ENCODE measurements at places on chromosomes 12 and 14.

GRCh38 chr14:104895786-104896661, 28.7 kb upstream of the PLD4 start:
- DNase-seq, result peak; percentile 84

- no peak for DNase-seq
Measured at GRCh38 chr12:28130625-28131598, 59.3 kb upstream of the CCDC91 start.

- DNase-seq, result no peak
Measured at GRCh38 chr14:77580964-77581505, 35.4 kb downstream of the SPTLC2 start.

DNA sequence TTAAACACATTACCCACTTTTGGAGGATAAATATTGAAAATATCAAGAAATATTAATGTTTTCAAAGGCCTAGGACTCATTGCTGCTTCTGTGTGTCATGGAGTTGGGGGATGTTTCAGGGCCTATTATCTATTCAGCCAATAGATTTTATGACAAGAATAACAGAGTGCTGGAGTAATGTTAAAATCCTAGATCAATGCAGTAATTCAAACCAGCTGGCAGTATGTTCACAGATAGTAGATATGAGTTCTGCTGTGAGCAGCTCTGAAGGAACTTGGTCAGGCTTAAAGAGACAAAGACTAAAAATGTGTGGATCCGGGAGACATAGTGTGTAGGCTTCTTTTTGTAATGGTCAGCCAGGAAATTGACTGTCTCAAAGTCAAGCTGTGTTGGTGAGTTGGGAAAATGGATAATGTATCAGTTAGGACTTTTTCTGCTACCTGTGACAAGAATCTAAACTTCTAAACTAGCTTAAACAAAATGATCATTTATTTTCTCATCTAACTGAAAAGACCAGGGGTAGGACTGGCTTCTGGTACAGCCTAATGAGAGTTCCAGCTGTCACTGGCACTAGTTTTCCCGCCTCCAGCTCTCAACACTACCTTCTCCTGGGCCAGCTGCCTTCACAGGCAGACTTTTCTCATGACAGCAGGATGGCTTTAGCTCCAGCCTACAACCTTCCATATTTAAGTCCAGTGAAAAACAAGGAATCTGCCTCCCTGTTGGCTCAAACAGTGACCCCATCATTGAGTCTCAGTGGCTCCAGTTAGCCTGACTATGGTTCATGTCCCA, 16.3 kb upstream of the POLR3B start:
- no peak for DNase-seq

- DNase-seq, result no peak
Measured at GRCh38 chr12:20731274-20731673, 36.1 kb downstream of the SLCO1C1 start.

DNA sequence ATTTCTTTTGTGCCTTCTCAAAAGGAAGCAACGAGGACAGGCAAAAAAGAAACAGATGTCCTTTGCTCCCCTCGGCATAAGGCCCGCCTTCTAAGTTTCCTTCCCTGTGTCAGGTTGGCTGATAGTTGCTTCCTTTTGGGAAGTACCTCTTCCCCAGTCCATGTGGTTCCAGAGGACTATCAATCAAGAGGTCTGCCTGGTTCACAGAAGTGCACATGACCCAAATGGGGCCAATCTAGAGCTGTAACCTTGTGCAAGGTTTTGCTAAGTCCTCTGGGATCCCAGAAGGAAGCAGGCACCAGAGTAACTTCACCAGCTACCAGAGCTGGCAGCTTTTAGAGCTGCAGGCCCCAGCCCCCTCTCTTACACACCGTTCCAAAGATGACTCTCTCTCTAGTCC, 42.6 kb downstream of the TMEM63C start:
- no peak for DNase-seq

GRCh38 chr12:111260732-111261131, 108.2 kb downstream of the PHETA1 start:
- DNase-seq, result no peak

- no peak for DNase-seq
Measured at GRCh38 chr12:79327465-79327864, 363.3 kb downstream of the PAWR start.

DNA sequence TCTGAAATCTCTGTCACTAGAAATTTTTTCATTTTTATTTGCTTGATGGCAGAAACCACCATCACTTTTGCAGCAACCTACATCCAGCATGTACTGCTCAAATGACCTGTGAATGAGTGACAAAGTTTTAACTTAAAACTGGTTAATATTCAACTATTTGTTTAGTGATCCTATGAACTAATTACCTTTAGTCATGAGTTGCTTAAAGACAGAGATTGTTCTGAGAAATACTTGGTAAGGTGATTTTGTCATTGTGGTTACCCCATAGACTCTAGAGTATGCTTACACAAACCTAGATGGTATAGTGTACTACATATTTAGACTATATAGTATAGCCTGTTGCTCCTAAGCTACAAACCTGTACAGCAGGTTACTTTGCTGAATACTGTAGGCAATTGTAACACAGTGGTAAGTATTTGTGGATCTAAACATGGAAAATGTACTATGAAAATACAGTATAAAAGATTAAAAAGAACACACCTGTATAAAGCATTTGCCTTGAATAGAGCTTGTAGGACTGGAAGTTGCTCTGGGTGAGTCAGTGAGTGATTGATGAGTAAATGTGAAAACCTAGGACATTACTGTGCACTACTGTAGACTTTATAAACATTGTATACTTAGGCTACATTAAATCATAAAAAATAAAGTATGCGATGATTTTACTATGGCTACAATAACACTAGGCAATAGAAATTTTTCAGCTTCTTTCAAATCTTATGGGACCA, 256.6 kb upstream of the PPFIA2 start:
- no peak for DNase-seq

DNA sequence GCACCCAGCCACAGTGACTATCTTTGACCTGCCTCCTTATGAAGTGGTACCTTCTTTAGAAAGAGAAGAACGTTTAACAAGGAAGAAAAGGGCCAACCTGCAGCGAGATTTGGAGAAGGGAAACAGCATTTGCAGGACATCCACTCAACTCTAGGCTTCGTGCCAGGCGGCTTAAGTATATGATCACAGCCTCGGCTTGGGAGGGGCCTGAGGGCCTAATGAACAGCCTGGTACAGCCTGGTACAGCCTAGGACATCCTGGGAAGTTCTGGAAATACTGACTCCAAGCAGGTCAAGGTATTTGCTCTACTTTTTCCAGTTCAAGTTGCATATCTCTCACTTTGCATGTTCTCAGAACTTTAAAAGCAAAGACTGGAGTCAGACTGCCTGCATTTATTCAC, 16.1 kb downstream of the HCAR2 start:
- no peak for DNase-seq

- DNase-seq, result no peak
Measured at GRCh38 chr14:74611650-74612349, at the start of gene LTBP2. TSS of gene LTBP2 (minus strand) at chr14:74612237. CDS start at chr14:74611944, 293 bp downstream.

GRCh38 chr12:14403711-14404196, 38.3 kb downstream of the ATF7IP start:
- no peak for DNase-seq

DNA sequence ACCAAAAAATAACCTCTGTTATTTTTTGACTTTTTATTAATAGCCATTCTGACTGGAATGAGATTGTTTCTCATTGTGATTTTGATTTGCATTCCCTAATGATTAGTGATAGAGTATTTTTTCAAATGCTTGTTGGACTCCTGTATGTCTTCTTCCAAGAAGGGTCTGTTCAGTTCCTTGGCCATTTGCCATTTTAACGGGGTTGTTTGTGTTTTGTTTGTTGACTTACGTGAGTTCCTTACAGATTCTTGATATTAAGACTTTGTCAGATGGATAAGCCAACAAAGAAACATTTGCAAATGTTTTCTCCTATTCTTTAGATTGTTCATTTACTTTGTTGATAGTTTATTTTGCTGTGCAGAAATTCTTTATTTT, 651.6 kb upstream of the LRFN5 start:
- DNase-seq, result no peak

DNA sequence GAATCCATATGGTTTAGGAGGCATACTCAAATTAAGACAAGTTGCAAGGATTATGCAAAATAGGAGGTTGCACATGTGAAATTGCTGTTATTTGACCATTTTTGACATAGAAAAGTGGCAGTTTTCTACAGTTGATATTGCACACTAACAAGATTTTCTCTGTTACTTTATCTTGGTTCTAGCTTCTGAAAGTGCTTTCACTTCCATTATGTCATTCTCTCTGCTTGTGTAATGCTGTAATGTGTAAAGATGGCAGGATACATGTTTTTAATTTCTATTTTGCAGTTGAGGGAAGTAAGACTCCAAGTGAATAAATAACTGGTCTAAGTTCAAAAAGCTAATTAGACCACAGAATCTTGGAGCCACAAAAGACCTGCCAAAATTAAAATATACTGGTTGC, 60.6 kb downstream of the MYRFL start:
- no peak for DNase-seq

- no peak for DNase-seq
Measured at GRCh38 chr12:121455766-121456420, 56.0 kb downstream of the RNF34 start.

GRCh38 chr12:40262657-40263056, 37.9 kb downstream of the LRRK2 start:
- DNase-seq, result no peak

GRCh38 chr12:128009108-128009507, 257.9 kb upstream of the TMEM132C start:
- DNase-seq, result no peak

GRCh38 chr12:47065546-47065945, 13.9 kb upstream of the PCED1B start:
- DNase-seq, result no peak

- DNase-seq, result no peak
Measured at GRCh38 chr12:6039894-6040601, 84.4 kb downstream of the VWF start.

GRCh38 chr12:29149691-29150281, 708 bp downstream of the FAR2 start:
- no peak for DNase-seq

- no peak for DNase-seq
Measured at GRCh38 chr12:109493090-109493489, 15.7 kb downstream of the UBE3B start.

- no peak for DNase-seq
Measured at GRCh38 chr14:94876306-94876705, 106.4 kb upstream of the GSC start.

- DNase-seq, result no peak
Measured at GRCh38 chr14:90132821-90133570, 71.2 kb downstream of the KCNK13 start.

DNA sequence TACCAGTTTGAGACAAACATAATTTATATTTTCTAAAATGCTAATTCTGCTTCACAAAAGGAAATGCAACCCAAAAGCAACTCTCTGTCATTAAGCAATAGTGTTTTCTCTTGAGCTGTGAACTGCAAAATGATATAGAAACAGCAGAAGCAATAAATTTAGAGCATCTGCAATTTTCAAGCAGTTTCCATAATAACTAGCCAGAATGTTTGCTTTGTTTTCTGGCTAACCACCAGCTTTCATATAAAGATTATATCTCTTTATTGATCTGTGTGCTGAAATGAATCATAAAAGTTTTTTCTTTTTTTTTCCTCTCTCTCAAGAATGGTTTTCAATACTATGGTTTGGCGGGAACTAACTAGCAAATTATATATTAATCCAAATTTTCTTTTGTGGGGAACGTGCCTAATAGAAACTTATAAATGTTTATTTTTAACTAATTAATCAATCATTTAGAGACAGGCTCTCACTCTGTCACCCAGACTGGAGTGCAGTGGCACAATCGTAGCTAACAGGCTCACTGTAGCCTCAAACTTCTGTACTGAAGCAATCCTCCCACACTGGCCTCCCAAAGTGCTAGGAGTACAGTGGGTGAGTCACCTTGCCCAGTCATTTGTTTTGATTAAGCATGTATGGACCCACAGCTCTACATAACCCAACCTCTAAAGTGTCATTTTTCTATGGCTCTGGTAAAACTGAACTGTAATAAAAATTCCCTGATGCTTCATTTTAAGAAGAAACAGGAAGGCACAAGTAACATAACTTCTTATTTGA, 830.1 kb upstream of the MGAT4C start:
- no peak for DNase-seq

DNA sequence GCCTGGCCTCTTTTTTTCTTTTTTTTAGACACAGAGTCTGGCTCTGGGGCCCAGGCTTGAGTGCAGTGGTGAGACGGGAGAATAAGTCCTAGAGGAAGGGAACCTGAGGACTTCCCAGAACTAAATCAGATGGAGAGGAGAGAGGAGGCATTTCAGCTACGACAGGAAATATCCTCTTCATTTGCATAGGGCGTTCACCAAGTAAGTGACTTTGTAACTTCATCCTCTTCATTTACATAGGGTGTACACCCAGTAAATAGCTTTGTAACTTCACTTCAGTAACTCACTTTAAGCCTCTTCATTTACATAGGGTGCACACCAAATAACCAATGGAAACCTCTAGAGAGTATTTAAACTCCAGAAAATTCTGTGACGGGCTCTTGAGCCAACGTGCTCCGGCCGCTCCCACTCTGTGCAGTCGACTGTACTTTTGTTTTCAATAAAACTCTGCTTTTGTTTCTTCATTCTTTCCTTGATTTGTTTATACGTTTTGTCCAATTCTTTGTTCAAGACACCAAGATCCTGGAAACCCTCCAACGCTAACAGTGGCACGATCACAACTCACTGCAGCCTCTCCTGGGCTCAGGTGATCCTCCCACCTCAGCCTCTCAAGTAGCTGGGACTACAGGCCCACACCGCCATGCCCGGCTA, 21.4 kb upstream of the ANKRD9 start:
- DNase-seq, result no peak

DNA sequence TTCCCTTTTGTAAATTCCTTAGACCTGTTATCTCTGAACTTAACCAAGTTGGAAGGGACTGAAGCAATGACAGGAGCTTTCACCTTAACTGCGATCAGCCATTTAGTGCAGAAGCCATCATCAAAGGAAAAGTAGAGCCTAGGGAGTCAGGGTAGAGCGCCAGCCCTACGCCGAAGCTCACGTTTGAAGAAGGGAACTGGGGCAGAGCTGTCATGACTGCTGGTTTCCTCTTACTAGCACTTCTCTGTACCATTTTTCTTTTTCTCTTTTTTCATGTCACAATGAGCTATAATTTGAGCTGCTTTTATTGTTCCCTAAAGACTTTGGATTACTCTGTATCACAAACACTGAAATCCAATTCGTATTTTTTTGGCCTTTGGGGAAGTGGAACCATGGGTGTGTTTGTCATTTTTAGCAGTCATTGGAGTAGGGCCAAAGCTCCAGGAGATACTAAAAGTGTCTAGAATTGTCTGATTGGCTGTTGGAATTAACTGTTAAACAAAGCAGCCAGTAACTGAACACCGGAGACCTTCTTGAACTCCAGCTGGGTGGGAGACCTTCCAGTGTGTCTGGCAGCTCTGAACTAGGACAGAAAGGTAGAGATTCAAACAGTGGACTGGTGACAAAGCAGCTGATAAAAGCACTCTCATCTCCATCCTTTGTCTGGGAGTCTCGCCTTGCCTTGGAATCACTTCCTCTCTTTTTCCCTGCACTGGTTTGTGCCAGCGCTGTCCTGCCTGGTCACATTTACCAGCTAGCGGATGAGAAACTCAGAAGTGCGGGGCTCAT, 9.1 kb downstream of the MTRFR start:
- DNase-seq, result no peak
